Activated CD8-positive, alpha-beta memory T cell treated with anti-CD3 and anti-CD28 coated beads for 1 hour (primary cell): ENCODE measurements at places on chromosomes 1 and 21.

- no peak for DNase-seq
Measured at GRCh38 chr1:91199988-91200387, 178.2 kb upstream of the ZNF644 start.

DNA sequence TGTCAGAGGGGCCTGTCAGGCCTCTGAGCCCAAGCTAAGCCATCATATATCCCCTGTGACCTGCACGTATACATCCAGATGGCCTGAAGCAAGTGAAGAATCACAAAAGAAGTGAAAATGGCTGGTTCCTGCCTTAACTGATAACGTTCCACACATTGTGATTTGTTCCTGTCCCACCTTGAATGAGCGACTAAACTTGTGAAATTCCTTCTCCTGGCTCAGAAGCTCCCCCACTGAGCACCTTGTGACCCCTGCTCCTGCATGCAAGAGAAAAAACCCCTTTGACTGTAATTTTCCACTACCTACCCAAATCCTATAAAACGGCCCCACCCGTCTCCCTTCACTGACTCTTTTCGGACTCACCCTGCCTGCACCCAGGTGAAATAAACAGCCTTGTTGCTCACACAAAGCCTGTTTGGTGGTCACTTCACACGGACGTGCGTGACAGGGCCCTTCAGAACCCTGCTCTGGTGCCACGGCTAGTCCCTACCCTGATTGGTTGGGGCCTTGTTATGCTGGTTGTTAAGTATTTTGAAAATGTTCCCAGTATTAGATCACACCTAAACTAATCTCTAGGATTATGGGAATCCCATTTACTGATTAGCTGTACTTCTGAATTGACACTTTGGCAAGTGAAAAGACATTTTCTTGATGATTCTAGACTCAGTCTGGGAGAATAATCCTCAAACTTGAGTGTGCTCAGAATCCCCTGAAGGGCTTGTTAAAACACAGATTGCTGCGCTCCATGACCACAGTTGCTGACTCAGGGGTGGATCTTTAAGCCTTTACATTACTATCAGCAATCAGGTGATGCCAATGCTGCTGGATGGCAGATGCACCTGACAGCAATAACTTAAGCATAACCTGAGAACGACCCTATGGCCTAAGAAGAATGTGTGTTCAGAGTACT is 28.8 kb upstream of the SPATA6 start:
- no peak for DNase-seq

- no peak for DNase-seq
Measured at GRCh38 chr1:8367571-8368194, 49.8 kb downstream of the SLC45A1 start.

DNA sequence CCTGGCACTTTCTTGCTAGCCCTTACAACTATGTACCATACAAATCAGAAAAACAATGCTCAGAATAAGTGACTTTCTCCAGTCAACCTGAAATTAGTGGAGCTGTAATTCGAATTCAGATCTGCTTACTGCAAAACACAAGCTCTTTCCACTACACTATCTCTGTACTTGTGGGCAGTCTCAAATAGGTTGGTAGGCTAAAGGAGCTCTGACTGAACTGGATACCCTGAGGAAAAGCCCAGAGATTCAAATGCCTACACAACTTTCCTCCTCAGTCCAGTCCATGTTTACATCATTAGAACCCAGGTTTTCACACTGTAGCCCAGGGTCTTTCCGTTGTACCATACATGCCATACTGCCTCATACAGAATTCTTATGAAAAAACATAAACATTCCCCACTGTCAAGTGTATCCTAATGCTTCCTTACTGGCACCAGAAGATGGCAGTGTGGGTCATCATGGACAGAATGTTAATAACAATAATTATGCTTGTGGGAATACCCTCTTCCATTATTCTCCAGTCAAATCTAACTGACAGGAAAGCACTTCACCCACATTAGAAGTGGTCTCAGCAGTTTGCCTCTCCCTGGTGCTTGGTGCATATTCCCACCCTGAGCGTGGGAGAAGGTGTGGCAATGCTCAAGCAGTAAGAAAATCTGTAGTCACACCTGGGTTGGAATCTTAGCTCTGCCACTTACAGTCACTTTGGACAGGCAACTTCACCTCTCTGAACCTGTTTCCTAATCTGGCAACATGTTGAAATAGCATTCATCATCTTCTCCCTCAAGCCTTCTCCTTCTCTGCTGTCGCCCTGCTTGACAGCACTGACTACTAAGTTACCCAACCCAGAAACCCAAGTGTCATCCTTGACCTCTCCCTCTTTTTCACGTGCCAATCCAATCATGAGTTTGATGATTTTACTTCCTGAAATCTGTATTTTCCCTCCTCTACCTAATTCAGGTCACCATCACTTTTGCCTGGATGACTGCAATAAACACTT is 14.4 kb upstream of the ZFYVE9 start:
- DNase-seq, result no peak

DNA sequence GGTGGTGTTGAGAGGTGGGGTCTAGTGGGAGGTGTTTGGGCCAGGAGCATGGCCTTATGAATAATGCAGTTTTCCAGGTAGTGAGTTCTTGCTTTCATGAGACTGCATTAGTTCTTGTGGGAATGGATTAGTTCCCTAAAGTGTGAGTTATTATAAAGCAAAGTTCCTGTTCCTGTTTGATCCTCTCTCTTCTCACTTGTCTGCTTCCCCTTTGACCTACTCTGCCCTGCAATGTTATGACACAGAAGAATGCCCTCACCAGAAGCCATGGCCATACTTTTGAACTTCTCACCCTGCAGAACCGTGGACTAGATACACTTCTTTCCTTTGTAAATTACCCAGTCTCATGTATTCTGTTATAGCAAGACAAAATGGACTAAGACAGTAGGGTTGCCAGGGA is 53.6 kb downstream of the MAP3K7CL start:
- no peak for DNase-seq

- DNase-seq, result no peak
Measured at GRCh38 chr1:191558379-191558778, 599.9 kb upstream of the RGS18 start.

GRCh38 chr1:201958348-201958747 is 3.0 kb downstream of the TIMM17A start:
- no peak for DNase-seq

DNA sequence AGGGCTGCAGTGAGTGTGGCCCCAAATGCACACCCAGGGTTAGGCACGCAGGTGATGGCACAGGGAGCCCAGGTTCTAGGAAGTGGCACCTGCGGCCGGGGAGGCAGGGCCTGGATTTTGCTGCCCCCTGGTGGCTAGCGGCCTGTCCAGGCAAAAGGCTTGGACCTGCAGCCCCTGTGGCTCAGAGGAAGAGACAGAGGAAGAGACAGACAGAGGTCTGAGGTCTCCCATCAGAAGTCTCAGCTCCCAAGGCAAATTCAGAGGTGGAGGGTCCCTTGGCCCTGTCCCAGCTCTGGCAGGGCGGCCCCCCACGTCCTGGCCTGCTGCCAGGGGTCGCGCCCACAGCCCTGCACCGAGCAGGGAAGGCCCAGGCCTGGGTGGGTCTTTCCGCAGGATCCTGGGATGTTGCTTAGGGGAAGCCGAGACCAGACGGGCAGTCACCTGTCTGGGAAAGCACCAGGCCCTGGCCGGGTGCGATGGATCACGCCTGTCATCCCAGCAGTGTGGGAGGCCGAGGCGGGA is 8.0 kb upstream of the TNFRSF14 start:
- peak; percentile 83 for DNase-seq

DNA sequence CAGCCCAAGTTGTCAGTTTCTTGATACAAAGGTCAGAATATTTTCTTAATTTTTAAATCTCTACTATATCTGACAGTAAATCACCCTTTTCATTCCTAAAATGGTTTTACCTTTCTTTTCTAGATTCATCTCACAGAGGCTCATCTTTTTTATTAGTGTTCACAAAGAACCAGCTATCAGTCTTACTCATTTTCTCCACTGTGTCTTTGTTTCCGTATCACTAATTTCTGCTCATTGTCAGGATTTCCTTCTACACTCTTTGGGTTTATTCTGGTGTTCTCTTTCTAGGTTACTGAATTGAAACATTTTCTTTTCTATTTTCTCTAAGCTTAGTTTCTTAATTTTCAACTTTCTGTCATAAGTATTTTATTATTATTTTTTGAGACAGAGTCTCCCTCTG is 8.7 kb downstream of the AGPAT3 start:
- DNase-seq, result no peak
